ENCODE measurements at places on chromosomes 1 and 21.
A peak's percentile ranks its signal among the peaks of the same experiment; 100 is the strongest.

GRCh38 chr1:100039591-100039990 lies 69.8 kb downstream of the SLC35A3 start:
- peak; percentile 4 for DNase-seq

GRCh38 chr21:21734088-21734487 lies 735.9 kb downstream of the NCAM2 start:
- DNase-seq, result no peak

DNA sequence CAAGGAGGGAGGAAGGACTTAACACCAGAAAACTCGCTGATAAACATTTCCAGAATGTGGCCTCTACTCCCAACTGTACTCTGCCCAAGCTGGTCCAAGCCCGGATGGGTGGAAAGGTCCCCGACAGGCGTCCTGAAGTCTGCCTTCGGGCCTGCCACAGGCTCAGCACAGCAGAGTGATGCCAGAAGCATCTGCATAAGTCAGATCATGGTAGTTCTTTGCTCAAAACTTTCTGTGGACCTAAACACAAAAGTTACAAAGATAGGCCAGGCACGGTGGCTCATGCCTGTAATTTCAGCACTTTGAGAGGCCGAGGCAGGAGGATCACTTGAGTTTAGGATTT lies 790 bp upstream of the UTS2 start:
- no peak for DNase-seq

DNA sequence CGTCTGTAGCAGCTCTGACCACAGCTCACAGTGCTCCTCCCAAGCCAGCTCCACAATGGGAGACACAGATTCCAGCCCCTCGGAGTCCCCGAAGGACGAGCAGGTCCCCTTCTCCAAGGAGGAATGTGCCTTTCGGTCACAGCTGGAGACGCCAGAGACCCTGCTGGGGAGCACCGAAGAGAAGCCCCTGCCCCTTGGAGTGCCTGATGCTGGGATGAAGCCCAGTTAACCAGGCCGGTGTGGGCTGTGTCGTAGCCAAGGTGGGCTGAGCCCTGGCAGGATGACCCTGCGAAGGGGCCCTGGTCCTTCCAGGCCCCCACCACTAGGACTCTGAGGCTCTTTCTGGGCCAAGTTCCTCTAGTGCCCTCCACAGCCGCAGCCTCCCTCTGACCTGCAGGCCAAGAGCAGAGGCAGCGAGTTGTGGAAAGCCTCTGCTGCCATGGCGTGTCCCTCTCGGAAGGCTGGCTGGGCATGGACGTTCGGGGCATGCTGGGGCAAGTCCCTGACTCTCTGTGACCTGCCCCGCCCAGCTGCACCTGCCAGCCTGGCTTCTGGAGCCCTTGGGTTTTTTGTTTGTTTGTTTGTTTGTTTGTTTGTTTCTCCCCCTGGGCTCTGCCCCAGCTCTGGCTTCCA lies 22.9 kb upstream of the VPS13D start:
- DNase-seq, result no peak

DNA sequence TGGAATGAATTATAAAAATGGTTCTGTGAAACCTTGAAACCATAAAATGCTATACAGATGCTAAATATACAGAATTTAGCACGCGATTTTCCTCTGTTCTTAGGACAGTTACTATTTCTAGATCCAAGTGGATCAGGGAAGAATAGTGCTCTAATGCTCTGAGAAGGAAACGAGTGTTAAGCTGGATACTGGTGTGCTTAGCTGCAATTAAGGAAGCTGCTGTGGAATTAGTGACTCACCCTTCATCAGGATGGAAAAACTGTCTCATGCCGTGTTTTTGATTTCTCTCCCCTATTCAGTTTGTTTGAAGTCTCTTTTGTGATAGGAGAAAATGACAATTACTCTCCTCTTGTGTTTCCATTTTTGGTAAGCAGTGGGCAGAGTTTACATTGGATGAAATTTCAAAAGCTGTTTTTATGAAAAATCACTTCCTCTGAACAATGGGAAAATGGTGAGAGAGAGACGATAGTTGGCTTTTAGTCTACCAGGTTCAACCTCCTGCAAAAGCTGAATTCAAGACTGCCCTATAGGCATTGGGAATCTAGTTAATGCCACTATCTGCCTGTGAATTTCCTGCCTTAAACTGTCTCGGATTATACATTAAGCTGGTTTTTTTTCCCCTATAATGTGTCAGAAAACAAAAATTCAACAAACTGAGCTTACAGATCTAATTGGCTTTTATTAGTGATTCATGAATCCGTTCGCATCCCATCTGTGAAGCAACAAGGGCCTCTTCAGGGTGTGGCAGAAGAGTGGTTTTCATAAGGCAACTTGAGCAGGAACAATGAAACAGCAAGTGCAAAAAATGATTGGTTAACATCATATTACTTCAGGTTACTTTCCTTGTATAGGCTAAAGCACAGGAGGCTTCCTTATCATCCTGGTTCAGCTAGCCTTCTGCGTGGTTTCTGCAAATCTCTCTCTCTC lies 179.8 kb downstream of the ST6GALNAC3 start:
- peak; percentile 98 for DNase-seq
